ENCODE measurements at places on chromosomes 2 and 18. TPM values are rescaled to one million over a fixed set of nuclear protein-coding genes. Genes with fewer than 3 reads are reported as not detected.

DNA sequence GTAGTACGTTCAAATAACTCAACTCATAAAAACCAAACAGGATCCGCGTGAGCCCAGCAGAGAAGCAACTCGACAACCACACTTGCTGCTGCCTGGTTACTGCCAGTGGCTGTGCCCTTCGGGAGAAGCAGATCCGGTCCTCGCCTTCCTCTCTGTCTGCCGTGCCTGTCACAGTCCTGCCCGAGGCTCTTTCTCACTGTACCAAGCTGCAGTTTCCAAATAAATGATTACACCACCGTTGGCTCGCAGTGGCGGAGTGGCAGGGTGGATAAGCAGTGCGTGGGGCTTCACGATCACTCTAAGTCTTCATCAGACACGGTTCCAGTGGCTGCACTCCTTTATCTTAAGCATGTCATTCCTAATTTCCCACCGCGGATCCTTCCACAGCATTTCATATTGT is 26.1 kb upstream of the SALL3 start:
- H3K4me1 ChIP-seq = no peaks in the 10 kb centered on the region
- no peaks in the 10 kb centered on the region for H3K36me3 ChIP-seq
- no peaks in the 10 kb centered on the region for H3K27me3 ChIP-seq
- DNase-seq = no peak

GRCh38 chr2:17894005-17894404 is 15.5 kb downstream of the KCNS3 start:
- peaks cover 5% of the 10 kb centered on the region for H3K36me3 ChIP-seq
- DNase-seq = no peak
- H3K27me3 ChIP-seq = peaks cover 25% of the 10 kb centered on the region
- no peaks in the 10 kb centered on the region for H3K4me1 ChIP-seq
- no peak overlapping the region for H3K27ac ChIP-seq
- H3K4me3 ChIP-seq = no peak overlapping the region

DNA sequence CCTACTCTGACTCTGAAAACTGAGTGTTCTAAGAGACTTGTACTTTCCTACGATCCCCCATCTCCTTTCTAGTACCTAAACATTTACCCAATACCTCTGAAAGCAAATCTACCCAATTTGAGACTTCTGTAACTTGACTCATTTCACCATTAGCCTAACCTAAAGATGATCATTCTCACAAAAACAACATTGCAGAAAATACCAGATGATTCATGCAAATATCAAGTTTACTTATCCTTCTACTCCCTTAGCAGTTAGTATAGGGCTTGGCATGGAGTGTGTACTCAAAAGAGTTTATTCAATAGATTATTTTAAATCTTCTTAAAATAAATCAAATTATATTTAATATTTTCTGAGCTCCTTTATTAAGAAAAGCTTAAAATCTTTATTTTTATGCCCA is 89.6 kb downstream of the NR4A2 start:
- H3K27me3 ChIP-seq = no peaks in the 10 kb centered on the region
- peaks cover 17% of the 10 kb centered on the region for H3K36me3 ChIP-seq
- no peak overlapping the region for H3K27ac ChIP-seq
- H3K4me1 ChIP-seq = no peaks in the 10 kb centered on the region
- no peak overlapping the region for H3K4me3 ChIP-seq

- no peak for DNase-seq
- H3K4me3 ChIP-seq = no peak overlapping the region
- H3K4me1 ChIP-seq = no peaks in the 10 kb centered on the region
- H3K27ac ChIP-seq = no peak overlapping the region
- peaks cover 8% of the 10 kb centered on the region for H3K27me3 ChIP-seq
- no peaks in the 10 kb centered on the region for H3K36me3 ChIP-seq
Measured at GRCh38 chr18:78861116-78861515, 118.5 kb upstream of the SALL3 start.

- DNase-seq = no peak
- no peak overlapping the region for H3K4me3 ChIP-seq
- H3K27me3 ChIP-seq = no peaks in the 10 kb centered on the region
- no peaks in the 10 kb centered on the region for H3K4me1 ChIP-seq
- H3K36me3 ChIP-seq = peaks cover 7% of the 10 kb centered on the region
Measured at GRCh38 chr2:126536605-126537200, 119.3 kb upstream of the GYPC start.

Gene GYPC
- 84.4 TPM for total RNA-seq

Gene MEP1B
- total RNA-seq = not detected

DNA sequence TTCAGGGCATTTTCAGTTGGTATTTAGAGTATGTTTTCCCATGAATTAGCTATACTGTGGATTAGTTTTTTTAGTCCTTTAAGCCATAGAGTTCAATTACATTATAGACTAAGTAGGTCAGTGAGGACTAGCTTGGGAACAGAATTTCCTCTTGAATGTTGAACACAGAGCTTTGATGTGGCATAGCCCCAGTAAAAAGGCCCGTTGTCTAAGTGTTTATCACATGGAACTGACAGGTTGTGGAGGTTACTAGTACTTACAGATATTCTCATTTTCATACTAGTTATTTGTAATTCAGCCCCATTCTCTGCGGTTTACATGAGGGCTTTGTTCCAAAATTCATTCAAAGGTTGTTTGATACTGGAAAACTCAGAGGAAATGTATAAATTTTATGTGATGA is 6.2 kb downstream of the INSIG2 start:
- peaks cover 9% of the 10 kb centered on the region for H3K36me3 ChIP-seq
- no peaks in the 10 kb centered on the region for H3K27me3 ChIP-seq
- H3K4me1 ChIP-seq = peaks cover 18% of the 10 kb centered on the region
- no peak for DNase-seq
- no peak overlapping the region for H3K27ac ChIP-seq

DNA sequence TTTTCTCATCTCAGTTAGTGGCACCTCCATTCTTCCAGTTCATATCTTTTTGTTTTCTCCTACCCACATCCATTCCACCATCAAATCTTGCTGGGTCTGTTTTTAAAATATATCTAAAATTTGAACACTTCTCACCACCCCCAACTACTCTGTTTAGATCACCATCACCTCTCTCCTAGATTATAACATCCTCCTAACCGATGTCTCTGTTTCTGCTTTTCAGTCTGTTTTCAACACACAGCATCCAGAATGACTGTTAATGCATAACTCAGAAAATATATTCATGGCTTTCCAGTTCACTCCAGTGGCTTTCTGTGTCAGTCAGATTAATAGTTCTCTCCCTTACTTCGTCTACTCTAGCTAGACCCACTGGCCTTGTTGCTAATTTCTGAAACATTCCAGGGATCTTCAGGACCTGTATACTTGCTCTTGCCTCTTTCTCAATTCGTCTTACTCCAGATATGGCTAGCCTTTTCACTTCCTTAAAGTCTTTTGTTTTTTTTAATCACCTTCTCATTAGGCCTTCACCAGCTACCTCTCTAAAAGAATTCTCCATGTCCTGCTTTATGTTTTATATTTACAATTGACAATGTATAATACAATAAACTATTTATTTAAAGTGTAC is 105.3 kb downstream of the COMMD1 start:
- no peaks in the 10 kb centered on the region for H3K36me3 ChIP-seq

- H3K4me1 ChIP-seq = no peaks in the 10 kb centered on the region
- DNase-seq = no peak
- no peak overlapping the region for H3K27ac ChIP-seq
- H3K4me3 ChIP-seq = no peak overlapping the region
- H3K27me3 ChIP-seq = no peaks in the 10 kb centered on the region
- H3K36me3 ChIP-seq = no peaks in the 10 kb centered on the region
Measured at GRCh38 chr2:178796079-178796677, 11.0 kb downstream of the TTN start.

GRCh38 chr2:31199206-31199605 is 18.1 kb downstream of the CAPN14 start:
- H3K36me3 ChIP-seq = no peaks in the 10 kb centered on the region
- no peaks in the 10 kb centered on the region for H3K4me1 ChIP-seq
- H3K27me3 ChIP-seq = no peaks in the 10 kb centered on the region
- DNase-seq = no peak

Gene CDH19
- total RNA-seq = 14.7 TPM

DNA sequence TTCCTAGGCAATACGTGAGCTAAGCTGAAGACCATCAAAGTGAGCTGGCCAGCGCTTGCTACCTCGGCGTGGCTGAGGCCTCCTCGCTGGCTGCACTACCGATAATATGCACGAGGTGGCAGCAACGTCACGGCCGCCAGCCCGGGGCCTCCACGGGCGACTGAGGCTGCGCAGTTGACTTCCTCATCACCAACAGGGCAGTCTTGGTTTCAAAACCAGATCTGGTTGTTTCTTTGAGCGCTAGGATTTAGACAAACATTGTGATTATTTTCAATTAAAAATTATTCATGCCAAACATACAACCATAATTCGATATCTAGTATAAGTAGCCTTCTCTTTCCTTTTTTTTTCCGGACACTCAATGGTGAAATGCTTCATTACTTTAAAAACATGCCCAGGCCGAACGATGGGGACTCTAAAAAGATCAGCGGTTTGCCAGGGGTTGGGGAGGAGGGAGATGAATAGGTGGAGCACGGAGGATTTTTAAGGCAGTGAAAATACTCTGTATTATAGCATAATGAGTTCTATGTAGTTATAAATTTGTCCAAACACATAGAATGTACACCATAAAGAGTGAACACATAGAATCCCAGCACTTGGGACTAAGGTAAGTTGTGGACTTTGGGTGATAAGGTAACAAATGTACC is 52.0 kb downstream of the CYBRD1 start:
- H3K4me3 ChIP-seq = no peak overlapping the region
- DNase-seq = peak; percentile 89
- no peak overlapping the region for H3K27ac ChIP-seq

Gene DHRS9
- not detected for total RNA-seq

- peak overlapping the region; percentile 83 for H3K4me3 ChIP-seq
- H3K27ac ChIP-seq = no peak overlapping the region
- no peaks in the 10 kb centered on the region for H3K36me3 ChIP-seq
- peaks cover 28% of the 10 kb centered on the region for H3K27me3 ChIP-seq
- DNase-seq = no peak
Measured at GRCh38 chr2:178193496-178193822, 853 bp upstream of the OSBPL6 start.

Gene TET3
- 30.3 TPM for total RNA-seq

DNA sequence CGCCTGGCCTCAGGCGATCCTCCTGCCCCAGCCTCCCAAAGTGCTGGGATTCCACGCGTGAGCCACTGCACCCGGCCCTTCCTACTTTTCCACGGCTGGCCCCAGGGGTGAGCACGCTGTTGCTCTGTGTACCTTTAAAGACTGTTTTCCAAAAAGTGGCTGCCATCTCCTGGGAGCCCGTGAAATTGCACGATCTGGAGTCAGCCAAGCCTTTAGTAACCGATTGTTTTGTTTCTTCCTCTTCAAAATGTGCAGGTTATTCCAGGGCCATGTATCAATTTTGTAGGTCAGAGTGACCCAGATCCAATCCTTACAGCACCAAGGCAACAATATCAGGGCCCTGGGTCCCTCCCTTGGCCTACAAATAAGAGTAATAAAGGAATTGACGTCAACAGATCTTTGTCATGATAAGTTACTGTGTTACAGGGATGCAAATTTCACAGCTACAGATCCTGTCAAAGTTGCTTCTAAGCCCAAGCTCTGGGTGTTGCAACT is 135.6 kb upstream of the ZNF236 start:
- peak; percentile 57 for DNase-seq
- H3K4me1 ChIP-seq = peaks cover 10% of the 10 kb centered on the region
- no peak overlapping the region for H3K4me3 ChIP-seq
- H3K27ac ChIP-seq = peak overlapping the region; percentile 97
- peaks cover 4% of the 10 kb centered on the region for H3K27me3 ChIP-seq

Gene CHAC2
- 7.8 TPM for total RNA-seq

DNA sequence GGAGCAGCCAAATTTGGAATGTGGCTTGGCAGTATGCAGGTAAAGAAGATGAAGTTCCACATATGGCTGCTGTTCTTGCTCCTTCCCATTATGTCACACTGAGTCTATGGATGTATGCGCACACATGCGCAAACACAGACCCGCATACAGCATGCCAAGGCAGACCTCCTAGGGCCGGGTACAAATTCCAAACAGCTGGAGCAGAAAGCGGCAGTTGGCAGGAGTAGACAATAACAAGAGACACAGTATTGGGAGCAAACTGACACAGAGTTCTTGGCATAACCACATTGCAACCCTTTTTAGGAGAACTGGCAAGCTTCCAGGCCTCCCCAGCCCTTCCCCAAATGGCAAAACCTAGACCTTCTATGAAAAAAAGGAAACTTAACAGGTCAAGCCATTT is 268.9 kb downstream of the SP3 start:
- H3K27me3 ChIP-seq = no peaks in the 10 kb centered on the region
- no peaks in the 10 kb centered on the region for H3K4me1 ChIP-seq
- H3K27ac ChIP-seq = no peak overlapping the region

Gene MAT2A
- 404 TPM for total RNA-seq

DNA sequence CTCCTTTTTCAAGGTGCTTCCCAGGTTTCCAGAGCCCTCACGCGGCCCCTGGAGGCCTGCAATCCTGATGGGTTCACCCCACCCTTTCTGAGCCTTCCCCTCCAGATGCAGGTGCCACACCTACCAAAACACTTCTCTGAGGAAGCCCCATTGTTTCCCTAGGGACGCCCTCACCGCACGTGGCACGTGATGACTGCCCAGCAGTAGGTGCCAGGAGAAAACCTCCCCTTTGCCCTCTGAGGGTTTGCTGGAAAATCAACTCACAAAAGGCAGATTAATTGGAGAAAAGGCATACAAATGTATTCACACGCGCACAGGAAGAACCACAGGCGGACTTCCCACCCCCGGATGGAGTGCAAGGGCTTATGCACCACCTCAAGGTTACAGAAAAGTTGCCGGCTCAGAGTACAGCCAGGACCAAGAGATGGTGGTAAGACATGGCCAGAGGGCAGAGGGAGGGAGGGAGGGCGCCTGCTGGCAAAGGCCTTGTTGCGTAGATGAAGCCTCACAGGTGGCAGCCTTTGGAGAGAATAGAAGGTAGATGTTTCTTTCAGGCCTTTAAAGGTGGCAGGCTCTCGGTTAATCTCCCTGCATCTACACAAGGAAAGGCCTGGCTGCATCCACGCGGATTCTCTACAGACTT is 269.4 kb upstream of the RAB6C start:
- DNase-seq = no peak
- peak overlapping the region; percentile 83 for H3K27ac ChIP-seq
- no peak overlapping the region for H3K4me3 ChIP-seq
- H3K36me3 ChIP-seq = no peaks in the 10 kb centered on the region
- H3K27me3 ChIP-seq = no peaks in the 10 kb centered on the region

Gene PTH2R
- total RNA-seq = not detected

- H3K27me3 ChIP-seq = no peaks in the 10 kb centered on the region
- H3K4me1 ChIP-seq = no peaks in the 10 kb centered on the region
- no peak for DNase-seq
- H3K4me3 ChIP-seq = no peak overlapping the region
Measured at GRCh38 chr2:135230150-135230549, 178.1 kb downstream of the RAB3GAP1 start.

DNA sequence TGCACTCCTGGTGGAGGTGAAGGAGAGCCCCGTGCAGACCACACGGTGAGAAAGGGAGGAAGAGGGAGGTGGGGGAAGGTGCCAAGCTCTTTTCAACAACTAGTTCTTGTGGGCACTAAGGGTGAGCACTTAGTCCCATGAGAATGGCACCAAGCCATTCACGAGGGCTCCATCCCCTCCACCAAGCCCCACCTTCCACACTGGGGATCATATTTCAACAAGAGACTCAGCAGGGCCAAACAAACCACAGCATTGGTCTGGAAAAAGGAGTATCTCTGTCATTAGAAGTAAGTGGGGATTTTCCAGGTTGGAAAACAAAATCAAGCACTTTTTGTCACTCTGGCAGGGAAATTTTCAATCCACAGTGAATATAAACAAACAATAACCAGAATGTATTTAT is 38.4 kb downstream of the ZAP70 start:
- peaks cover 33% of the 10 kb centered on the region for H3K4me1 ChIP-seq

Gene SERPINB8
- total RNA-seq = 3.7 TPM

GRCh38 chr2:98952966-98953365 is 16.9 kb upstream of the CRACDL start:
- no peak for DNase-seq
- no peak overlapping the region for H3K27ac ChIP-seq
- H3K4me1 ChIP-seq = no peaks in the 10 kb centered on the region

- peaks cover 7% of the 10 kb centered on the region for H3K36me3 ChIP-seq
- DNase-seq = no peak
- no peaks in the 10 kb centered on the region for H3K27me3 ChIP-seq
Measured at GRCh38 chr2:216908300-216908699, 48.4 kb upstream of the TNP1 start.

Data from neural crest cell (in vitro differentiated cells).